ENCODE measurements at places on chromosomes 16 and 17.
A peak's percentile ranks its signal among the peaks of the same experiment; 100 is the strongest.

GRCh38 chr17:34703533-34703932 is 124.2 kb downstream of the TMEM132E start:
- no peak for DNase-seq

- peak; percentile 96 for DNase-seq
These were observed 19.6 kb upstream of the TNFRSF13B start for GRCh38 chr17:16991349-16992009.

DNA sequence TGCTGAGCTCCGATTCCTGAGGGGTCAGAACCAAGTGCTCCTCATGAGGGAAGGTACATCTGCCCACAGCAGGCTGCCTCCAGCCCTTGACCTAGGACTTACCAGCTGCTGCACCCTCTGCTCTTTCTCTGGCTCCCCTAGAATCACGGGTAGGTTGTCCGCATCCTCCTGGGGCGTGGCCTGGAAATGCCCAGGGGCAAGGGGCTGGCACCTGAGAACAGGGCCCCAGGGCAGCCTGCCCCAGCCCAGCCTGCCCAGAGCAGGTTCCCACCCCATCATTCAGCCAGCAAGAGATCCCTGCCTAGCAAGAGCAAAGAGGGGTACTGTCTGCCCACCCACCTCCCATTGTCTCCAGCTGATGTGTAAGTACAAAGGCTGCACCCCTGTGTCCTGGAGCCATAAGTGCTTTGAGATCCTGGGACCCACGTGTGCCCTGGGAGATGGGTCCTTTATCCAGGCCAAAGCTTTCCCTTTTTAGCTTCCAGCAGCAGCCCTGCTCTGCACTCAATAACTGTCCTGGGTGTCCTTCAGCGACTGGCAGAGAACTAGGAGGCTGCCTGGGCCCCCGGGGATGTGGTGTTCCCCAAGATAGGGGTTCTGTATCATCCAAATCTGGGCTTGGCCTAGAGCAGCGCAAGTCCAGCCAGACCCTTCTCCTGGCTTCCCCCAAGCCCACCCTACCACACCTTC is 5.1 kb downstream of the TSPOAP1 start:
- DNase-seq, result peak; percentile 75

DNA sequence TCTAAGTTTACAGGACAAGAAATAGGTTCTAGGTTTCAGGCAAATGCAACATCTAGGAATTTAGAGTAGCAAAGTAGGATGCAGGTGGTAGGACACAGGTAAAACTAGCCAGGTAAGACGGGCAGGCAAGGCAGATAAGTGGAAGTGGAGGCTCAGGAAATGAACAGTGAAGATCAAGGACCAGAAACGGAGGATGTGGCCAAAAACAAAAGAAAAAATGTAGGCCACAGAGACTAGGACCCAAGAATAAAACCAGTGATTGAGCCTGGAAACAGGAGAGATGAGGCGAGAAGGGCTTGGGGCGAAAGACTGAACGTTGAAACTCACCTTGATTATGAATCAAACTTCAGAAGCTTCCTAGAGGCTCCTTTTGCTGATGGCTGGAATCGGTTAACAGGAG is 24.0 kb downstream of the CPSF4L start:
- no peak for DNase-seq

- DNase-seq, result no peak
These were observed 26.1 kb downstream of the MAP1LC3B start for GRCh38 chr16:87418216-87418615.

GRCh38 chr17:4538236-4539002 is 16.8 kb downstream of the MYBBP1A start:
- DNase-seq, result peak; percentile 83

- DNase-seq, result peak; percentile 46
These were observed 38.1 kb downstream of the SRL start for GRCh38 chr16:4203748-4204147.

DNA sequence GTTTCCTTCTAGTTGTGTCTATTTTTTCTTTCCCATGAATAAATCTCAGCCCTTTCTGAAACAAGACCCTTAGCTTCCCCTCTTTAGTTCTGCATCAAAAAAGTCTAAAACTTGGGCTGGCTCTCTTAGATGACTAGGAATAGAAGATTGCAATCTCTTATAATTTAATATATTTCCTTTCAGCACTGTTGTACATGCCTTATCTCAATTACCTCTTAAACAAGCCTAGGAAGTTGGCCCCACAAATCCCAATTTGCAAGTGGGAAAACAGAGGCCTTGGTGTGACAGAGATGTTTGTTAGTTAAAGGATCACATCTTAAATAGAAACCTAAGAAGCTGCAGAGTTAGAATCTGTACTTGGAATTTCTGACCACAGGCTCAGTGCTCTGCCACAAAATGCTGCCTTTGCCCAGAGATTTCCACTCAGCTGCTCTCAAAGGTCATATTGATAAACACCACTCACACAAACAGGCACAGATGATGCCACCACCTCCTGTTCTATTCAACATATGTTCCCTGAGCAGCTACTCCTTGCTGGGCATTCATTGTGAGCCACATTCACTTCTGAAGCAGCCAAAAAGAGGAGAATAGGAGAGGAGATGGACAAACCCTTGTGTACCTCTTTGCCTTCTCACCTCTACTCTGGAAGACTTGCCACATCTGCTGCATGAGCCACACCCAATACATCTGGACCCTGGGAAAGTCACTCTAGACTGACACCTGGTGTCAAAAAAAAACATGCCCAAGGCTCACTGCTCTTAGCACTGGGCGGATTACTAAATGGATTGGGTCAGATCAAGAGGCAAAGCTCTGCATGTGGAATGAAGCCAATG is 5.5 kb downstream of the CCDC182 start:
- DNase-seq, result peak; percentile 55

Data from osteoblast (primary cell).